ENCODE measurements at places on chromosomes 12 and 14.
A peak's percentile ranks its signal among the peaks of the same experiment; 100 is the strongest.

GRCh38 chr12:62886796-62887195, 48.2 kb downstream of the PPM1H start:
- H3K4me3 ChIP-seq = no peak overlapping the region
- no peak overlapping the region for H3K27ac ChIP-seq
- DNase-seq = no peak
- H3K36me3 ChIP-seq = no peaks in the 10 kb centered on the region

DNA sequence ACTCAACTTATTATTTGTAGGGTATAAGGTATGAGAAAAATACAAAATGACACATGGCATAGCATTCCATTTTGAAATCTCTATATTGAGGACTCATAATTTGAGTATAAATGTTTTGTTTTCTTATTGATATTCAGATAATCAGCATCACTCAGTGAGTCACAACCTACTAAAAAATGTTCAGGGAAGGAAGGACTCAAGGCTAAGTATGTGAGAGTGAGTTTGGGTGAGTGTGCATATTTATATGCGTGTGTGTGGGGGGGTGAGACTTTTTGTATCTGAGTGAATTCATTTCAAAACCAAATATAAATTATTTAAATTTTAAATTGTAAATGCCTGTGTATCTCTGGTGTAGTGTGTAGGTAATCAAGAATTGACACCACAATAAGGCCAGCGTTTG, 87.8 kb upstream of the PRKD1 start:
- H3K27me3 ChIP-seq = no peaks in the 10 kb centered on the region
- H3K4me1 ChIP-seq = no peaks in the 10 kb centered on the region
- no peak for DNase-seq
- H3K4me3 ChIP-seq = no peak overlapping the region
- no peak overlapping the region for H3K27ac ChIP-seq
- H3K36me3 ChIP-seq = no peaks in the 10 kb centered on the region

DNA sequence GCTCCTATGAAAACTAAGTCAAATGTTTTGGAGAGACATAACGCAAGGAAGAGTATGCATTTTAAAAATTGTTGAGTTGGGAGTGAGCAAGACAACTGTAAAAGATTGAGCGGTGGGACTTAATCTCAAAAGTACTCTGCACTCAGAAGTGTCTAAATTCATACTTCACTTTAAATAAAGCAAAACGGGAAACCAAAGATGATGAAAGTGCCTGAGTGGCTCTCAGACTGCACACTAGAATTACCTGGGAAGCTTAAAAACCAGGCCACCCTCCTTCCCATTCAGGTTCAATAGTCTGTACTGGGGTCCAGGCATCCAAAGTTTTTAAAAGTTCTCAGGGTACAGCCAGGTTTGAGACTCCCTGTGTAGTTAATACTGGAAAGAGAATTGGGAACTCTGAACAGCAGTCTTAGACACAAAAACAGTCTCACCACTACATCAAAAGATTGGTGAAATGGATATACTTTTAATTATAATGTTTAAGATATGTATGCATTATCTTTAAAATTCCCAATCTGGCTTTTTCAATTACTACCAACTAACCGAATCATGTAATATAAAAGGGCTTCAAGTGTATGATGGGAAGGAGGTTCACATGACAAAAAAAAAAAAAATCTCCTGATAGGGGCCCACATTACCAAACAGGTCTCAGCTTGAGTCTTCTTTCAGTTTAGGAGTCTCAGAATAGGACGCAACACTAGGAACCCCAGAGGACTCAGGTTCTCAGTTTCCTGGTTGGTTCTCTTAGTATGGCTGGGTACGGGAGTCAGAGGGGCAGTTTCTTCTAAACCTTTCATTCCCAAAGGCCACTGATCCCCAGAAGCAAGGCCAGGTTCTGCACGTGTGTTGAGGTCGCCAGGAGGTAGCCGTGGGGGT, 1.0 kb downstream of the HOMEZ start:
- peaks cover 8% of the 10 kb centered on the region for H3K4me1 ChIP-seq
- peaks cover 6% of the 10 kb centered on the region for H3K27me3 ChIP-seq
- peak overlapping the region; percentile 93 for H3K4me3 ChIP-seq
- no peak overlapping the region for H3K27ac ChIP-seq

DNA sequence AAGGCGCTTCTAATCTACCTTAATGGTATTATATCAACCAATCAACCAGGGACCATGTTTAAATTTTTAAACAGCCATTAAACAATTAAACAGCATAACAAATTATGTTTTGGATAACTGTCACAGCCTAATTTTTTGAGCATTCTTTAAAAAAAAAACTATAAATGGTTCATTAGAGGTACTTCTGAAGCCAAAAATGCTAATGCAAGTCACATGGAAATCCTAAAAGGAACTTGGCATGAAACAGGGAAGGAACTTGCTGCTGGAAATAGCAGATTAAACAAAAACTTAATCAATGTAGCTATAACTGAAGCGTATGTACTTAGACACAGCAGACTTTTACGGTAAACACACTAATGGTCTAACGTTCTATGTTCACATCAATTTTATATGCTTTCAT, 190.2 kb upstream of the BTG1 start:
- H3K27ac ChIP-seq = no peak overlapping the region
- H3K27me3 ChIP-seq = no peaks in the 10 kb centered on the region
- DNase-seq = no peak
- no peaks in the 10 kb centered on the region for H3K4me1 ChIP-seq

GRCh38 chr12:650983-651382, 12.3 kb downstream of the NINJ2 start:
- H3K27ac ChIP-seq = no peak overlapping the region
- H3K36me3 ChIP-seq = no peaks in the 10 kb centered on the region
- H3K4me1 ChIP-seq = no peaks in the 10 kb centered on the region
- no peak for DNase-seq

GRCh38 chr14:92384461-92385133, 61.6 kb downstream of the SLC24A4 start:
- no peak for DNase-seq
- no peak overlapping the region for H3K27ac ChIP-seq
- H3K27me3 ChIP-seq = no peaks in the 10 kb centered on the region
- H3K4me3 ChIP-seq = no peak overlapping the region
- H3K4me1 ChIP-seq = peaks cover 5% of the 10 kb centered on the region

DNA sequence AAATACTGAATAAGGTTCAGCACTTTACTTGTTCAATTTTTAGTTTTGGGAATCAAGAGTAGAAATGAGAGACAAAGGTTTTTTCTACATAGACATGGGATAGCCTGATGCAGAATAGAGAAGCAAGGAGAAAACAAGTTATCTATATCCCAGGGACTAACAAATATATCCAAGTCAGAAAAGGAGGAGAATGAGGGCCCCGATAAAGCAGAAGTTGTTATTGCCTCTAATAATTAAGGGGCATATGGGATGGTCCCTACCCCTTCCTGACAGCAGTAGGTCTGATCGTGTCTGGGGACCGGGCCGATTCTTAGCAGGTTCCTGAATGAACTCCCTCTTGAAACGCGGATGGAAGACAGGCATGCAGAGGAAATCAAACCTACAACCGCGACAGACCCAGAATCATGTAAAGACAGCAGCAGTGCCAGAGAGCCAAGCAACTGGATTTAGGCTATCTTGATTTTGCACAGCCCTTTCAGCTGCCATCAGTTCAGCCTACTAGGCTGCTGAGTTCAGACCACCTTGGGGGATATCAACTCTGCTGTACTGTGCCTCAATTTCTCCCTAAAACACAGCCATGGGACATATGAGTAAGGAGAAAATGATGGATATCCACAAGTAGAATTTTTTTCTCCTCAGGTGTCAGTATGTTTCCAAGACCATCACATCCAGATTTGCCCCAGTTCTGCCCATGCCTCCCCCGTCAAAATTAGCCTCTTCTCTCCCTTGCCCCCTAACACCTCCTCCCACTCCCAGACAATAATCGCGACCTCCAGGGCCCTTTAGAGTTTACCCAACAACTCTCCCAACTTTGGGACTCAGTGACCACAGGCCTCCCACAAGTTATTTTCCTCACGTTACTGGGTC, 706 bp downstream of the PRMT5 start:
- peaks cover 3% of the 10 kb centered on the region for H3K27me3 ChIP-seq
- H3K4me1 ChIP-seq = peaks cover 4% of the 10 kb centered on the region
- peak overlapping the region; percentile 1 for H3K27ac ChIP-seq
- no peak for DNase-seq
- no peak overlapping the region for H3K4me3 ChIP-seq

Data from glutamatergic neuron (in vitro differentiated cells).